CD4-positive, alpha-beta T cell treated with Interferon alpha-2 for 1 hour (primary cell): ENCODE measurements at places on chromosomes 4 and X.
A peak's percentile ranks its signal among the peaks of the same experiment; 100 is the strongest.

GRCh38 chrX:135974279-135974856 lies 580 bp upstream of the MMGT1 start:
- DNase-seq: peak; percentile 74

DNA sequence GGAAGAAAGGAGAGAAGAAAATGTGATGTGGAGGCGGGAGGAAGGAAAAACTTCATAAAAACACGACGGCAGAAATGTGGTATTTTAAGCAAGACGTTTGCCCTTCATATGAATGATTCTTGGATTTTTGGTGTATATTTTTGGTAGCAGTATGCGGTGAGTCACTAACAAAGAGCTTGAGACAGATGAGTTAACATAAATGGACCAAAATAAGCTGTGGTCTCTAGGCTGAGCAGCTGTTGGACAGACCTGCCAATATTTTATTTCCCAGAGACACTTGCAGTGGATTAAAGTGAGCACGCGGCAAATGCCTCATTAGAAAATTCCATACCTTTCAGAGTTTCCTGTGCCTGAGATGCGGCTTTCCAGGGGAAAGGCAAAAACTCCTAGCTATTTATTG lies 43.1 kb upstream of the RPS6KA3 start:
- no peak for DNase-seq

GRCh38 chr4:122658818-122659295 lies 38.0 kb upstream of the IL21 start:
- DNase-seq: no peak

DNA sequence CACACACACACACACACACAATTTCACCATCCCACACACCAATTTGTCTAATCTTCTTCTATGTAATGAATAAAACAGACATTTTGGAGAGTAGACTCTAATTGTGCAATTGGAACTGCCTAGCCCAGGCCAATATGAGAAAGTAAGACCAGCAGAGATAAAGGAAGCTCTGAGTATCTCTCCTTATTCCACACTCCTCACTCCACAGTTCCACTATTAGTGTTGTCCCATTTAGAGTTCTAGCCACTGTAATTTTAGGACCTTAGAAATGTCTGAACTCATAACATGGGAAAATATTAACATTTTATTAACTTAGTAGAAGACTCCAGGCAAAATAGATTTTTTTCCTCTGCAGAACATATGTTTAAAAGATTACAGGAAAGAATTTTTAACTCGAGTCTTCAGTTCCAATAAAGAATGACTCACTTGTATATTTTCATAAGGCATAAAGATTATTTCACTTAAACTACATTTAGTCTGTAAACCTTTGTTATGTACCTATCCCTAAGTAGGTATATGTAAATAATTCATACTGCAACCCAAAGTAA lies 297.6 kb upstream of the INTU start:
- DNase-seq: no peak

GRCh38 chr4:76307660-76308014 lies 1.1 kb downstream of the STBD1 start:
- no peak for DNase-seq

GRCh38 chr4:1868293-1868692 lies 2.9 kb upstream of the NSD2 start:
- DNase-seq: no peak

DNA sequence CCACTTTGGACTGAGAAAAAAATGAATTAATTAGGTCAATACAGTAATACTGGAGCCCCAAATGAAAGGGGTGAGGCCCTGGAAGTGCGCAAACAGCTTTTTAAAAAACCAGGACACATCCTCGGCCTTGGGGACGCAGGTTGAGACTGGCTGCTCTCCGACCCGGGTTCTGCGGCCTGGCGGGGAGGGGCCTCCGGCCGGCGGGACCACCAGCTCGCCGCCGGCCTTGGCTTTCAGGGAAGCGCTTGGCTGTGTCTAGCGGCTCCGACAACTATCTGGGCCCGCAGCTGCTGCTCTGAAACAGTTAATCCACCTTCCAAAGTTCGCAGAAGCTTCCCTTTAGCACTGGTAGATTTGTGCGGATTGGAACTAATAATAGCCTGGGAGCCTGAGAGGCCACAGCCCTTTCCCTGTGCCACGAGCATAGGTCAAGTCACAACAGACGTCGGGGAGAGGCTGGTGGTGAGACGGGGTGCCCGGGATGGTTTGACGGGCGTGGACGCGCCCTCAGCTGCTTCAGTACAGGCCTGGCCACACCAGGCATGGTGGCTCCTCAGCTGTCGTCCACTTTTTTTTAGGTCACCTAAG lies 1.1 kb upstream of the SEL1L3 start:
- DNase-seq: no peak

GRCh38 chr4:102687982-102688433 lies 72.8 kb downstream of the MANBA start:
- DNase-seq: no peak

DNA sequence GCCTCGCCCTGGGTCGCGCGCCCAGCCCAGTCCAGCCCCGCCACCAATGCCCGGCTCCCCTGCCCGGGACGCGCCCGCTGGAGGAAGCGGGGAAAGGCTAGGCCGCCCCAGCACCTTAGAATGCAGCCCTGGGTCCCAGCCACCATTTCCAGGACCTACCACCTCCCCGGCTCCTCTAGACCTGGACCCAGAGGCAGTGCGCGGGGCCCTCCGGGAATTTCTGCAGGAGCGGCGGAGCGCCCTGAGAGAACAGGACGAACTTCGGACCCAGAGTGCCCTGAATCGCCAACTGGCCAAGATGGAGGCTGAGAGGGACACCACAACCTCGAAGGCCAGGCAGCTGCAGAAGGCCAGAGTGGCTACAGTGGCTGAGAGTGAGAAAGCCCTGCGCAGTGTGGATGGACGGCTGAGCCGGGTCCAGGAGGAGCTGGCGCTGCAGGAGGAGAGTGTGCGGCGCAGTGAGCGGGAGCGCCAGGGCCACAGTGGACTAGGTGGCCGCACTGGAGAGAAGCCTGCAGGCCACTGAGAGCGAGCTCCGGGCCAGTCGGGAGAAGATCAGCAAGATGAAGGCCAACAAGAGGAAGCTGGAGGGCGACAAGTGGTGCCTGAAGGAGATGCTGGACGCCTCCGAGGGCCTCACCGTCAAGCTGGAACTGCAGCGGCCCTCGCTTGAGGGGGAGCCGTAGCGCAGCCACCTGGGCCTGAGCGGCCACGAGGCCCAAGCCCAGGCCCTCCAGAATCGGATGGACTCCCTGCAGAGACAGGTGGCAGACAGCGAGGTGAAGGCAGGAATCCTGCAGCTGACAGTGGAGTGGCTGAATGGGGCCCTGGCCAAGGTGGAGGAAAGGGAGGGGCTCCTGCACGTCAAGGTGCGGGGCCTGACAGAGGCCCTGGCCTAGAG lies 15.5 kb downstream of the SMIM10L2A start:
- no peak for DNase-seq

DNA sequence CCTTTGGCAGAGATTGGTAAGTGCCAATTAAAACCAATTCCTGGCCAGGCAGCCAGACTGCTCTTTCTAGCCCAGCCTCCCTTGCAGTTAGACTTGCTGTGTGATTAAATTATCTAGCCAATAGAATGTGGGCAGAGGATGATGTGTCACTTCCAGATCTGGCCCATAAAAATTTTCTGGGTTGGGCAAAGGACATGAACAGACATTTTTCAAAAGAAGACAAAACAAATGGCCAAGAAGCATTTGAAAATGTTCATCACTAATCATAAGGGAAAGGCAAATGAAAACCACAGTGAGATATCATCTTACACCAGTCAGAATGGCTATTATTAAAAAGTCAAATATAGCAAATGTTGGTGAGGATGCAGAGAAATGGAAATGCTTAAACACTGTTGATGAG lies 71.4 kb upstream of the STIM2 start:
- DNase-seq: no peak

DNA sequence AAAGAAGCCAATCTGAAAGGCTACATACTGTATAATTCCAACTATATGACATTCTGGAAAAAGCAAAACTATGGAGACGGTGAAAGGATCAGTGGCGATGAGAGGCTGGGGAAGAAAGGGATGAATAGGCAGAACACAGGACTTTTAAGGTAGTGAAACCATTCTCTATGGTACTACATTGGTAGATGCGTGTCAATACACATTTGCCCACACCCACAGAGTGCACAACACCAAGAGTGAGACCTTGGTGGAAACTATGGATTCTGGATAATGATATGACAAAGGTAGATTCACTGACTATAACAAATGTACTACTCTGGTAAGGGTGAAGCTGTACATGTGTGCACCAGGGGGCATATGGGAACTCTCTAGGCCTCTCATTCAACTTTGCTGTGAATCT lies 134.5 kb downstream of the FBXW7 start:
- no peak for DNase-seq

GRCh38 chr4:105950701-105951100 lies 55.4 kb downstream of the NPNT start:
- no peak for DNase-seq

DNA sequence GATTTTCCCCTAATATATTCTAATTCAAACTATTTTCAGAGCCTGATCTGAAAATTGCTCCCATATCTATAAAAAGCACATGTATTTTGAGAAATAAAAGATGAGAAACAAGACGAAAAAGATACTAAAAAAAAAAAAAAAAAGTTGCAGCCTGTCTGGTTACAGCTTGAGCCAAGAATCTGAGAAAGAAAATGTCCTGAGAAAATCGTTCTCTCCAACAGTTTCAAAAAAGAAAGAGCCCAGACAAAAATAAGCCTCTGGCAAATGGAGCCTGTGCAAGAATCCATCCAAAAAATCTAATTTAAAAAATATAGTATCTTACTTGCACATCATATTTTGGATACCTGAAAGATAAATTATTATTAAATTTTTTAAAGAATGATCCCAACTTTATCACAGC lies 163.0 kb upstream of the TBL1X start:
- DNase-seq: no peak

GRCh38 chr4:78720994-78721677 lies 55.0 kb upstream of the BMP2K start:
- peak; percentile 1 for DNase-seq

DNA sequence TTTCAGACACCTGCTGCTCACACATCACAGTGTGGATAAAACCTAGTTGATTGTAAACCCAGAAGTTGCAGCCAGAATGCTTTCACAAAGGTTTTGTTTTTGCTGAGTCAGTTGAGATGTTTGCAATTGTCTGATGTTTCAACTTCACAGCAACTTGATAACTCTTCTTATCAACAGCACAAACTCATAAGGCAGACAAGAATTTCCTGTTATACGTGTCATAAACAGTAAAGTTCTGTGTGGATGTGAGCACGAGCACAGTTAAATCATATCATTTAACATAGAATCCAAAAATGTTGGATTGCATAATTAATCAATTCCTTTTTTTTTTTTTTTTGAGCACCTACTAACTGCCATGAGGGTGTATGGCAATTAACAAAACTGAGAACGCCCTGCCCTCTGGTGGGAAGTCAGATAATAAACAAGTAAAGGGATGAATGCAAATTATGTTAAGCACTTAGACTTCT lies 512.2 kb downstream of the PDHA2 start:
- no peak for DNase-seq

GRCh38 chr4:55080174-55080865 lies 45.1 kb downstream of the KDR start:
- no peak for DNase-seq

GRCh38 chr4:7647186-7647585 lies 212.5 kb upstream of the PSAPL1 start:
- DNase-seq: no peak

DNA sequence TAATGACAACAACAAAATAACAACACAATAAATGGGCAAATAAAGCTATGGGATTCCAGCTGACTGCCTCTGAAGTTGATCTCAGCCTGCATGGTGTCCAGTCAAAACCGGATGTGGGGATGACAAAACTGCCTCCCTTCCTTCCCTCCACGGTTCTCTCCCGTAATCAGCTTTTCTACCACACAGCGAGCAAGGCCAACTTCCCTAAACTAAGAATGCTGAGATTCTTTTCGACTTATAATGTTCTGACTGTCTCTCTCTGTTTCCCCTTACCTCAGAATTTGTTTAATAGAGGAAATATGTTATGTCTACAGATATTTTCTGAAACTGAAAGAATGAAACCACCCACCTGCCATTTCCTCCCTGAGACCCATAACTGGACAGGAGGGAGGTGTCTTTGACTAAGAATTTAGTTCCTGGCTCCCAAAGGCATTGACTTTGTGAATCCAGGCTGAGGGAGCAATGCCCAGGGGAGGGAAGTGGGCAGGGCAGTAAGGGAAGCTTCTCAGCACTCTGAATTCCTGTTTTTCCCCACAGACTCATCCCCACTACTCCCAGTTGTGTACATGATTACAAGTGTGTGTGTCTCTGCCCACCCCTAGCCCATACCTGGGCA lies 1.0 kb upstream of the TLR1 start:
- peak; percentile 38 for DNase-seq

DNA sequence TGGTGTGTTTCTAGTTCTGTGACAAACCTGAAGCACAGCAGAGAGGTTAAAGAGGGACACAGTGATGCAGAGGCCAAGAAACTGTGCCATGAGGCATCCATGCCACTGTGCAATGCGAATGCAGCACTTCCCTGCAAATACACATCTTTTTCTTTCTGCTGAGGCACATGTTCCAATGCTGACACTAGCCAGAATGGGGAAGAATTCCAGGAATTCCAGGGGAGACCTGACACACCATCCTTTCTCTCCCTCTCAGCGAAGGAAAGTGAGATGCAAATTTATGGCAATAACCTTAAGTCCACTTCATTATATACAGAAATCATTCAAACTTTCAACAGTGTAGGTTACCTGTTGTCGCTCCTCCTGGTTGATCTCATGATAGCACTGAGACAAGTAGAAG lies 204.8 kb downstream of the LDB2 start:
- DNase-seq: no peak

DNA sequence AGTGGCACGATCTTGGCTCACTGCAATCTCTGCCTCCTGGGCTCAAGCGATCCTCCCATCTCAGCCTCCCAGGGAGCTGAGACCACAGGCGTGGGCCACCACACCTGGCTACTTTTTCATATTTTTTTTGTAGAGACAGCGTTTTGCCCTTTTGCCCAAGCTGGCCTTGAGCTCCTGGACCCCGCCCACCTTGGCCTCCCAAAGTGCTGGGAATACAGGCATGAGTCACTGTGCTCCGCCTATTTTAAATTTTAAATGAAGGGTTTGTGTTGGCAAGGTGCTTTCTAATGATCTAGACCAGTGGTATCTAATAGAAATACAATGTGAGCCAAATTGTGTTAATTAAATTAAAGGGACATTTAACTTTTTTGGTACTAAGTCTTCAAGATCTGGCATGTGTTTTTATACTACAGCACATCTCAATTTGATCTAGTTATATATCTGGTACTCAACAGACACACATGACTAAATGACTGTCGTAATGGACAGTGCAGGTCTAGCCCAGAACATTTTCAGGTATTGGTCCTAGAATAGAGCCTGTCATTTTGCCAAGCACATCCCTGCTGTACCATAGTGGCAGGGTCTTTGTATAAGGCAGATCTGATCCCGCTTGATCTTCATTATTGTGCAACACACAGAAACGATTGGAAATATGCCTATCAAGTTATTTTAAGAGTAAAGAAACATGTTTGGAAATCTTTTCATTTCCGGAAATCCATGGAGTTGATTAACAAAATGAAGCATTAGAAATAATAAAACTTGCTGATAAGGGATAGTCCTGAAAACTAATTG lies 7.3 kb downstream of the PGK1 start:
- DNase-seq: no peak

GRCh38 chrX:153981771-153982533 lies 9.4 kb downstream of the TMEM187 start:
- peak; percentile 82 for DNase-seq

- DNase-seq: no peak
Observed at GRCh38 chr4:187544461-187545053, 451.0 kb upstream of the ZFP42 start.

- no peak for DNase-seq
Observed at GRCh38 chrX:9903146-9903545, 64.0 kb upstream of the CLDN34 start.

- DNase-seq: no peak
Observed at GRCh38 chrX:9707306-9708033, 58.2 kb downstream of the GPR143 start.
